Osteocyte (in vitro differentiated cells): ENCODE measurements at places on chromosomes 2 and 18. TPM values are rescaled to one million over a fixed set of nuclear protein-coding genes. Genes with fewer than 3 reads are reported as not detected.

DNA sequence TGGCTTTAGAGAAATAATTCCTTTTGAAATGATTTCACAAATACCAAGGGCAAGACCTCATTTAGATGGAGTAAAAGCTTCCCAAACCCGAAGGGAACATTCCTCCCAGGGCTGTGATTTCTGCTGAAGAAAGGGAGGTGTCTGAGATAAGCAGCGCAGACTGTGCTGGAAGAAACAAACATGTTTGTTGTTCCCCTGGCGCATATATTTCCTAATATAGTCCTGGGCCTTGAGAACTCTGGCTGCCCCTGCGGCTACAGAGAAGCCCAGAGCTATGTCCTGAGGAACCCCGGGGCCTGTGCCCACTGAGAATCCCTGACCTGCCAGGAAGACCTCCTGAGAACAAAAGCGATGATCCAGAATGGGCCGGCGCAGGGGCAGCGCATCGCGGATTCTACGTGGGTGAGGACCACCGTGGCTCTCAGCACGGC, 372.6 kb upstream of the NT5C1B start:
- H3K27me3 ChIP-seq, result no peaks in the 10 kb centered on the region
- no peak overlapping the region for H3K27ac ChIP-seq
- no peaks in the 10 kb centered on the region for H3K36me3 ChIP-seq
- no peak for DNase-seq

SNORC gene
- 1.9 and 2.1 TPM in 2 replicates for total RNA-seq

DNA sequence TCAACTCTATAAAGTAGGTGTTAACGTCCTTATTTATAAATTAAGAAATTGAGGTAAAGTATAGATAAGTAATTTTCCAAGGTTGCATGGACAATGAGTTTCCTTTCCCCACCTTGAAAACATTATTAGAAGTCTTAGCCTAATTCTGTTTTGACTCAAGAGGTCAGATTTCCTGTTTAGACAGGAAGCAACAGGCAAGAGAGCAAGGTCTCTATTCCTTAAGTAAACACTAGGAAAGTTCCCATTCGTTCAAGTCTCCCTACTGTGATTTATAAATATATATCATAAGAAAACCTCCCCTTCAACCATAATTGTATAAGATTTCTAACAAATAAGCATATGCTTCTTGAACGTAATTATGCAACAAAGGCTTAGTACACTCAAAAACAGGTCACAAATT, 40.3 kb downstream of the CLASP1 start:
- peak overlapping the region; percentile 47 for H3K27ac ChIP-seq
- no peak for DNase-seq
- no peak overlapping the region for H3K4me3 ChIP-seq
- H3K36me3 ChIP-seq, result peaks cover 26% of the 10 kb centered on the region
- H3K4me1 ChIP-seq, result peaks cover 17% of the 10 kb centered on the region

GRCh38 chr2:235533198-235533597, 39.4 kb downstream of the AGAP1 start:
- H3K36me3 ChIP-seq, result no peaks in the 10 kb centered on the region
- H3K4me1 ChIP-seq, result peaks cover 8% of the 10 kb centered on the region
- no peak for DNase-seq
- H3K27ac ChIP-seq, result no peak overlapping the region
- H3K4me3 ChIP-seq, result no peak overlapping the region
- no peaks in the 10 kb centered on the region for H3K27me3 ChIP-seq

DNA sequence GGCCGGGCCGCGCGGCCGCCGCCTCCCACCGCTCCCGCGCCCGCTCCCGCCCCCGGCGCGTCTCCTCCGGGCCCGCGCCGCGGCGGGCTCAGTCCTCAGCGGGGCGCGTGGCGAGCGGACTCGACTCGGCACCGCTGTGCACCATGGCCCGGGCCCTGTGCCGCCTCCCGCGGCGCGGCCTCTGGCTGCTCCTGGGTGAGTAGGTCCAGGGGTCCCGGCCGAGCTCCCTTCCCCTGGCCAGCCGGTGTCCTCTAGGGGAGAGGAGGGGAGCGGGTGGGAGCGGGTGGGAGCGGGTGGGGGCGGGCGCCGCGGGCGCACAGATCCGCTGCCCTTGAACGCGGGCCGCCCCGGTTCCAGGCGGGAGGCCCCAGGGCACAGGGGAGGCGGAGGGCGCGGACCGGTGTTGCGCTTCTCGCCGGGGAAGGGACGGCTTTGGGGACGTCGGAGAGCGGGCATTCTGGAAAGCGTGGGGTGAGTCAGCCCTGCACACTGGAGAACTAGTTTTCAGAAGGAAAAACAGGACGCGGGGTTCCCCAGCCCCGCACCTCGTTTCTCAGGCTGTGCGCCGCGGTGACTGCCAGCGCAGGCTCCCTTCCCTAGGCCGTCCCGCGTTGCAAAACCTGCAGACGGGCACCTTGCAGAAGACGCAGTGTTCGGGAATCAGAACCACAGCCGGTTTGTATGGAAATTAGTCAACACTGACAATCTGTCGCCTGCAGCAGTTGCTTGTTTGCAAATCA, at the start of gene RAMP1:
Gene RAMP1, plus strand, starts transcription at position 91 of the 740 bp plus-strand sequence. Its CDS starts 53 bp downstream, at position 144.
- peak within 1 kb of the TSS; percentile 86 for H3K27ac ChIP-seq
- no peaks in the 10 kb centered on the region for H3K36me3 ChIP-seq
- DNase-seq, result peak; percentile 84
- H3K27me3 ChIP-seq, result peaks cover 2% of the 10 kb centered on the region
- H3K4me3 ChIP-seq, result peak within 1 kb of the TSS; percentile 80

ANKRD62 gene
- not detected in 2 replicates for total RNA-seq

ARHGAP25 gene
- 0.42 and 0.43 TPM in 2 replicates for total RNA-seq

- H3K4me3 ChIP-seq, result no peak overlapping the region
- peaks cover 23% of the 10 kb centered on the region for H3K4me1 ChIP-seq
- peaks cover 4% of the 10 kb centered on the region for H3K36me3 ChIP-seq
- no peaks in the 10 kb centered on the region for H3K27me3 ChIP-seq
- H3K27ac ChIP-seq, result peak overlapping the region; percentile 35
These were observed 85.8 kb downstream of the TCF4 start for GRCh38 chr18:55501982-55502710.

DNA sequence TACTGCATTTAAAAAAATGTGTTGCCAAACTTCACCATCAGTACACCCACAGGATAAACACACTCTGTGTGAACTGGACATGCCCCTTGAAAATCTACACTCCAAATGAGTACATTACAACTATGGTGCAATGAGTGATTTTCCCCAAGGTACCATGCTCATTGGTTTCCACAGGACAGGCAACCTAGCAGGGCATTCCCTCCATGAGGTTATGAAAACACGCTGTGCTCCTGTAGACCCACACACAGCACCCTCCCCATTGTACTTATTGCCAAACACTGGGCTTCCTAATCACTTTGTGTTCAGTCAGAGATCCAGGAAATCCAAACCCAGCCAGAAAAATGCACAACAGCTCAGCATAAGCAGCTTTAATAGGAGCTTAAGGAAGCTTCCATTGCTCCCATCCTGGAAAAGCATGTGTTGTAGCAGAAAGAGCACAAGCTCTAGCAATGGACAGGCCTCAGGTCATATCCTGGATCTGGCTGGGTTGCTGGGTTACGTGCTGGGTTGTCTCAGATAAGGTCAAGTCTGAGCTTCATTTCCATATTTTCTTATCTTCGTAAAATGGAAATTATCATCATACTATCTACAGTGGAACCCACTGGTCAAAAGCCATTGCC, 20.8 kb upstream of the ATIC start:
- no peaks in the 10 kb centered on the region for H3K36me3 ChIP-seq
- peaks cover 25% of the 10 kb centered on the region for H3K4me1 ChIP-seq
- no peaks in the 10 kb centered on the region for H3K27me3 ChIP-seq
- H3K4me3 ChIP-seq, result no peak overlapping the region

LINC00305 gene
- total RNA-seq, result not detected in 2 replicates

ALK gene
- not detected in 2 replicates for total RNA-seq

BOLL gene
- not detected in 2 replicates for total RNA-seq

DNA sequence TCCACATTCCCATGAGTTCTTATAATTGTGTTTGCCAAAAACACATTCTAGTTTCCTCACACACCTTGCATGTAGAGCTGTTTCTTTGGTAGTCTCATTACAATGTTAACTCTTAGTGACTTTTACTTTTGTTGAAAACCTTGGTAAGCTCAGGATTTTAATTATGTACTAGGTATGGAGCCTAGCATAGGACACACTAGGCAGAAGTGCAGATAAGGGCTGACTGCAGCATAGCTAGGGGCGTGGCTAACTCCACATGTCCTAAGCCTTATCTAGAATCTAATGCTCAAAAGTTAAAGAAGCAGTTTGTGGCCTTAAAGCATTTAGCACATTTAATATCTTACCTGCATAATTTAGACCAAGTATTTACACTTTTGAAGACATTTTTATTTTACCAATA, 153.7 kb upstream of the FBXO11 start:
- H3K4me3 ChIP-seq, result no peak overlapping the region
- H3K4me1 ChIP-seq, result no peaks in the 10 kb centered on the region
- no peak overlapping the region for H3K27ac ChIP-seq
- DNase-seq, result no peak
- H3K27me3 ChIP-seq, result peaks cover 18% of the 10 kb centered on the region

GCKR gene
- total RNA-seq, result not detected in 2 replicates

GRCh38 chr2:70984228-70984575, 5.8 kb downstream of the ANKRD53 start:
- no peaks in the 10 kb centered on the region for H3K4me1 ChIP-seq
- no peaks in the 10 kb centered on the region for H3K27me3 ChIP-seq
- H3K27ac ChIP-seq, result no peak overlapping the region
- no peak overlapping the region for H3K4me3 ChIP-seq
- peaks cover 30% of the 10 kb centered on the region for H3K36me3 ChIP-seq
- DNase-seq, result peak; percentile 64

GRCh38 chr18:77052983-77053309, 79.6 kb downstream of the MBP start:
- no peak overlapping the region for H3K4me3 ChIP-seq
- H3K4me1 ChIP-seq, result peaks cover 42% of the 10 kb centered on the region
- no peaks in the 10 kb centered on the region for H3K27me3 ChIP-seq
- H3K27ac ChIP-seq, result no peak overlapping the region
- no peaks in the 10 kb centered on the region for H3K36me3 ChIP-seq

GRCh38 chr18:45106331-45106774, 425.7 kb downstream of the SETBP1 start:
- H3K4me3 ChIP-seq, result no peak overlapping the region
- H3K36me3 ChIP-seq, result no peaks in the 10 kb centered on the region
- no peak overlapping the region for H3K27ac ChIP-seq
- H3K27me3 ChIP-seq, result peaks cover 4% of the 10 kb centered on the region

STARD6 gene
- total RNA-seq, result not detected in 2 replicates

- no peaks in the 10 kb centered on the region for H3K27me3 ChIP-seq
- no peak overlapping the region for H3K4me3 ChIP-seq
- no peak for DNase-seq
- no peak overlapping the region for H3K27ac ChIP-seq
- peaks cover 8% of the 10 kb centered on the region for H3K4me1 ChIP-seq
These were observed 68.0 kb upstream of the PSME4 start for GRCh38 chr2:54038835-54039234.

- H3K27ac ChIP-seq, result no peak overlapping the region
- H3K4me1 ChIP-seq, result peaks cover 32% of the 10 kb centered on the region
- H3K27me3 ChIP-seq, result no peaks in the 10 kb centered on the region
- H3K4me3 ChIP-seq, result no peak overlapping the region
These were observed 127.8 kb downstream of the COPS8 start for GRCh38 chr2:237213315-237214022.

- H3K27me3 ChIP-seq, result peaks cover 77% of the 10 kb centered on the region
- peak overlapping the region; percentile 40 for H3K4me3 ChIP-seq
- no peak for DNase-seq
- H3K27ac ChIP-seq, result no peak overlapping the region
These were observed 830 bp downstream of the DNER start for GRCh38 chr2:229713371-229714079.

DNA sequence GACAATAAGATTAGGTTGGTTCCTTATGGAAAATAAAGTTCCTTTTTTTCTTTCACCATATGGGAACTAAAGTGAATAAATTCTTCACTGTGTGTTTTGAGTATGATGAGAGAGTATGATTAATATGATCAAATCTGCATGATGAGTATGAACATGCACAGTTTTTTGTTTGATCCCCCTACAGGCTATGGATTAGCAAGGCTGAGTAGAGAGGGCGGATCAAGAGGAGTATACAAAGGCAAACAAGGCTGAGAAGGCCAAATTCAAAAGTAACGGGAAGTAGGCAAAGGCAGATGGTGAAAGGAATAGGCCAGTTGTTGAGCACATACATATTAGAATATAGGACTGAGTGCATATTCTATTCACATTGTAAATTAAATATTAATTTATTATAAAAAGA, 508.2 kb downstream of the LRRTM4 start:
- H3K4me3 ChIP-seq, result no peak overlapping the region
- H3K27ac ChIP-seq, result no peak overlapping the region
- H3K36me3 ChIP-seq, result no peaks in the 10 kb centered on the region
- no peaks in the 10 kb centered on the region for H3K27me3 ChIP-seq
- DNase-seq, result no peak
- no peaks in the 10 kb centered on the region for H3K4me1 ChIP-seq

DSC3 gene
- total RNA-seq, result 5.6 and 5.8 TPM in 2 replicates

GRCh38 chr2:240232264-240232915, 91.9 kb upstream of the OTOS start:
- no peak overlapping the region for H3K4me3 ChIP-seq
- peaks cover 14% of the 10 kb centered on the region for H3K4me1 ChIP-seq
- no peaks in the 10 kb centered on the region for H3K36me3 ChIP-seq
- H3K27me3 ChIP-seq, result no peaks in the 10 kb centered on the region
- no peak overlapping the region for H3K27ac ChIP-seq
- DNase-seq, result no peak

GRCh38 chr18:60191926-60192325, 180.6 kb downstream of the MC4R start:
- H3K4me3 ChIP-seq, result no peak overlapping the region
- no peaks in the 10 kb centered on the region for H3K36me3 ChIP-seq
- H3K4me1 ChIP-seq, result no peaks in the 10 kb centered on the region
- no peak overlapping the region for H3K27ac ChIP-seq

DNA sequence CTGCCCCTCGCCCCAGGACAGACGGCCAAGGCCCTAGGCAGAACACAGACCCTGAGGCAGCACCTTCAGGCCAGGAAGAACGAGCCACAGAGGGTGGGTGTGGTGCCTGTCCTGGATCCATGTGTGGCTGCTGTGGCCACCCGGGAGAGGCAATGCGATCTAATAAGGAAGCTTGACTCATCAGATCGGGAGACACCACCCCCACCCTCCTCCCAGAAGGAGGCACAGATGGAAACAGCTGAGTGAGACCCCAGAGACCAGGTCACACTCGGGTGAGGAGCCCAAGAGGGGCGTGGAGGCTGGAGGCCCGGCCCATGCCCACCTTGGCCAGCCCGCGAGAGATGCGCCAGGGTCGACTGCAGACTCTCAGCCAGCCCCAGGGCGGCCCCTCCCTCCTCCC, 20.3 kb downstream of the KCNG2 start:
- peaks cover 25% of the 10 kb centered on the region for H3K27me3 ChIP-seq
- no peaks in the 10 kb centered on the region for H3K4me1 ChIP-seq
- H3K36me3 ChIP-seq, result no peaks in the 10 kb centered on the region
- H3K27ac ChIP-seq, result no peak overlapping the region

DNA sequence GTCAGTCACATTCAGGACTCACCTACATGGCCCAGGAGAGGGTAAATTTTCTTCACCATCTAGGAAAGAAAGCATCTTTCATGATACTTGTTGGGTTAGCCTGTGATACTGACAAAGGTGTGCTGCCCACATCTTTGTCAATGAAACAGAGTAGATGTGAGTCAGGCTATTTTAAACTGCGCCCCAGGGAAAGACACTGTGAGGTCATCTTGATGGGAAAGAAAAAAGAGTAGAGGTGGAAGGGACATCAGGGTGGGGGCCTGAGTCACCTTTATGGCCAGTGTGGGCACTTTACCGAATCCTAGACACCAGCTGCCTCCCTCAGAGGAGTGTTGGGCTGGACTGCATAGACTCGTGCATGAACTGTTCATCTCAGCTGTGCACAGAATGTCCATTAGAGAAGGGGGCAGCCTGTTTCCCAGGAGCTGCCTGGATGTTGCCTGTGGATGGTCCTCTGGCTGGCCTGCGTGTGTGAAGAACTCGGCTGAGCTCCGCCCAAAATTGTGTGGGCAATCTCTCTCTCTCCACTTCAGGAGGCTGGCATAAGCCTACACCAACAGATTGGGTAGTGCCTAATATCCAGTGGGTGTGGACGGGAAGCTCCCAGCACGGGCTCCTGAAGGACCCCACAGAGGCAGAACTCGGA, 278.7 kb upstream of the PXDN start:
- H3K27me3 ChIP-seq, result no peaks in the 10 kb centered on the region
- peak; percentile 60 for DNase-seq
- H3K27ac ChIP-seq, result no peak overlapping the region
